ENCODE measurements at places on chromosomes 12 and 14.

GRCh38 chr12:18400186-18400585 is 138.9 kb downstream of the PIK3C2G start:
- DNase-seq = no peak

DNA sequence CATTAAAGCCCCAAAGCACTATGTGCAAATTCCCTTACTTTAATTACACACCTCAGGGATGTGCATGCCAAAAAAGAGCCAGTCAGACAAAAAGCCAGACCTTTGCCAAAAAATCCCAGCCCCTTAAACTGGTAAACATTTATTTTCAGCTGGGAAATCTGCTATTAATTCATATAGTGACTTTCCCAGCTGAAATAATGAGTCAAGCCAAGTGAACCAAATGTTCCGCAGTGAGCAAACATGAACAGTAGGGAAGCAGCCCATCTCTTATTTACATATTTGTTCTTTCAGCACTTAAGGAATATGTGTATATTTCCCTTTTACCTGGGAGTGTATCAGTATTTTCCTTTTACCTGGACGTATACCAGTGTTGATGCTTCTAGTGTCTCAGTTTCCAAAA is 44.0 kb upstream of the OTX2 start:
- no peak for DNase-seq

GRCh38 chr14:75627406-75627805 is 33.3 kb downstream of the ERG28 start:
- DNase-seq = no peak

DNA sequence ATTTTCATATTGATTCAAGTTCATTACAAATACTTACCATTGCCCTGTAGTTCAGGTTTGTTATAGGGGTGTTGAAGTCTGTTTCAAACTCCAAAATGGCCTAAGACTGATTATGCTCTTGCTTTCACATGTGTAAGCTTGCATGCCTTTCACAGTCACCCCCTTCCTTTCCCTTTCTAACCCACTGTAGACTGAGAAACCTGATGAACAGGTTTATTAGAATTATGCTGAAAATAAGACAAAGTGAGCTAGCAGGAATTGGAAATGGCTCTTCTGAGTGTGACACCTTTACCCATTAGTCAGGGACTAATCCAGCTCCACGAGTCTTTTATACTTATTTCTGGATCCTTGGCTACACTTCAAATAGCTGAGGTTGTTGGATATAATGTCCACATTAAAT is 38.9 kb downstream of the FBXO33 start:
- no peak for DNase-seq

- no peak for DNase-seq
Measured at GRCh38 chr14:51931308-51931707, 58.0 kb upstream of the RTRAF start.

GRCh38 chr14:73188501-73188911 is 48.8 kb upstream of the PAPLN start:
- DNase-seq = no peak

- no peak for DNase-seq
Measured at GRCh38 chr12:131950182-131950913, 606 bp downstream of the EP400 start.

GRCh38 chr12:27101290-27101689 is 18.9 kb upstream of the C12orf71 start:
- DNase-seq = no peak

GRCh38 chr12:14880890-14881453 is 4.7 kb downstream of the MGP start:
- DNase-seq = no peak

- DNase-seq = no peak
Measured at GRCh38 chr14:95267306-95267705, 52.4 kb downstream of the CLMN start.

- DNase-seq = no peak
Measured at GRCh38 chr14:74983343-74983742, 19.4 kb upstream of the EIF2B2 start.

- DNase-seq = no peak
Measured at GRCh38 chr12:18591473-18591872, 146.3 kb downstream of the PLCZ1 start.

GRCh38 chr14:49314737-49315136 is 271.4 kb downstream of the RPS29 start:
- DNase-seq = peak; percentile 30

DNA sequence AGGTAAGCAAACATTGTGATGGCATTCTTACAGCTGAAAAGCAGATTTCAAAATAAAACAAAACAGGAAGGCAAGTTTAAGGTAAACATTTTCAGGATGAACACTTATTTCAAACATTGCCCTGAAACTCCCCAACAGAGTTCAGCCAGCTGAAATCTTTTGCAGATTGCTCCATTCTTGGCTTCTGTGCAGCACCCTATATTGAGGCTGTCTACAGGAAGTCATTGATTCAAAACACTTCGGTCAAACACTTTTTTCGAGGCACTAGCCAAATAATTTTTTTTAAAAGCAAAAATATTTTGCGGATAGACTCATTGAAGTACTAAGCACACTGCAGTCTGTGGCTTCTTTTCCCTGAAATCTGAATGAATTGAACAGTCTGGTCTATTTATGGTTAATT is 318.1 kb upstream of the PDE3A start:
- DNase-seq = no peak

GRCh38 chr12:21073822-21074460 is 57.1 kb upstream of the SLCO1B1 start:
- DNase-seq = no peak

- no peak for DNase-seq
Measured at GRCh38 chr12:6052206-6052939, 72.1 kb downstream of the VWF start.

DNA sequence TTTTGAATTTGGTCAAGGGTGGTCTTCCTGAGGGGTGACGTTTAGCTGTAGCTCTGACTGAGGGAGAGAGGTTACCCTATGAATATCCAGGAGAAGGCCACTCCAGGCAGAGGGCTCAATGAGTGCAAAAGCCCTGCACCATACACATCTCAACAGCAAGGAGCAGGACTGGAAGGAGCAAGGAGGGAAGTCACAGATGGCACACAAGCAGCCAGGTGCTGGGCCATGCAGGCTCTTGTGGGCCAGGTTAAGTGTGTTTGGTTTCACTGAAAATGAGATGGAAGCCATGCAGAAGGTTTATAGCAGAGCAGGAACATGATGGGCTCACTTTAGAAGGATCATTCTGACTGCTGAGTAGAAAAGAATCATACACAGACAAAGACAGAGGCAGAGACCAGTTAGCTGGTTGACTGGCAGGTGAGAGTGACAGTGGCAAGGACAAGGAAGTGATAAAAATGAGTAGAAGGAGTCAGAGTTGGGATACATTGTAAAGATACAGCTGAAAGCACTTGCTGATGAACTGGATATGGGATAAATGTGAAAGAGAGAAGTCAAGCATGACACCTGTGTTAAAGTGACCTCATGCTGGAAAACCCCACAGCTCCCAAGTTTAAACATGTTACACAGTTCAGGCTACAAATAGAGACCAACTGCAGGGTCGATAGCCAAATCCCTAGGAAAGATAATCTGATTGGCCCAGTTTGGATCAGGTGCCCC is 81.2 kb downstream of the PRKD1 start:
- DNase-seq = no peak

- DNase-seq = no peak
Measured at GRCh38 chr14:105123981-105124765, 44.4 kb downstream of the JAG2 start.

DNA sequence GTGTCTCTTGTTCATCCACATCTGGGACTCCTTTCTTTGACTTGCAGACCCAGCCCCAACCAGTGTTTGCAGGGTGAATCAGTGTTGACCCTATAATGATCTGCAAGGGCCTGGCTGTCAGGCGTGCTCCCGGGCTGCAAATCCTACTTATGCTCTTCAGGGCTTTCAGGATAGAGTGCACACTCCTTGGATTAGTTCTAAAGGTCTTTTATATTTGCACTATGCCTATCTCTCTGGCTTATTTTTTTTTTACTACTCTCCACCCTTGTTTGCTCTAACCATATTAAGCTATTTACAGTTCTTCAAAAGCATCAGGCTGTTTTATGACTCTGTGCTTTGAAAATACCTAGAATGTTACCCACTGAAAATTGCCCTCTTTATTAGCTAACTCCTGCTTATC is 4.3 kb upstream of the PRICKLE1 start:
- no peak for DNase-seq
